ENCODE measurements at places on chromosomes 5 and 9. TPM values are rescaled to one million over a fixed set of nuclear protein-coding genes. Genes with fewer than 3 reads are reported as not detected.

DNA sequence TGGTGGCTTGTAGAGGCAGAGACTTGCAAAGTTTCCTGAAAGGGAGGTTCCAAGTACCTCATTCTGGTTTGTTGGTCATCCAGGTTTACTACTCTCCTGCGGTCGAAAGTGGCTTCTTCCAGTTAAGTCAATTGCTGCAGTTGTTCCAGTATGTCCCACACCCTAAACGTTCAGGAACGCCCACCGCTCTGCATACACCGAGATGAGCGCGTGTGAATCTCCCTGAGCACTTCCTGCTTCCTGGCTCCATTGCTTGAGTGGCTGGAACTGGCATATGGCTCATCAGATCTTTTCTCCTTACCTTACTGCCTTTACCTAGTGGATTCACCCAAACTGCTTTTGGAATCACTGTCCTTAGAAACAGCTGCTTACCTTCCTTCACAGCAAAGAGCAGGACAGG lies 59.1 kb upstream of the GLIS3 start:
- no peak for DNase-seq

DNA sequence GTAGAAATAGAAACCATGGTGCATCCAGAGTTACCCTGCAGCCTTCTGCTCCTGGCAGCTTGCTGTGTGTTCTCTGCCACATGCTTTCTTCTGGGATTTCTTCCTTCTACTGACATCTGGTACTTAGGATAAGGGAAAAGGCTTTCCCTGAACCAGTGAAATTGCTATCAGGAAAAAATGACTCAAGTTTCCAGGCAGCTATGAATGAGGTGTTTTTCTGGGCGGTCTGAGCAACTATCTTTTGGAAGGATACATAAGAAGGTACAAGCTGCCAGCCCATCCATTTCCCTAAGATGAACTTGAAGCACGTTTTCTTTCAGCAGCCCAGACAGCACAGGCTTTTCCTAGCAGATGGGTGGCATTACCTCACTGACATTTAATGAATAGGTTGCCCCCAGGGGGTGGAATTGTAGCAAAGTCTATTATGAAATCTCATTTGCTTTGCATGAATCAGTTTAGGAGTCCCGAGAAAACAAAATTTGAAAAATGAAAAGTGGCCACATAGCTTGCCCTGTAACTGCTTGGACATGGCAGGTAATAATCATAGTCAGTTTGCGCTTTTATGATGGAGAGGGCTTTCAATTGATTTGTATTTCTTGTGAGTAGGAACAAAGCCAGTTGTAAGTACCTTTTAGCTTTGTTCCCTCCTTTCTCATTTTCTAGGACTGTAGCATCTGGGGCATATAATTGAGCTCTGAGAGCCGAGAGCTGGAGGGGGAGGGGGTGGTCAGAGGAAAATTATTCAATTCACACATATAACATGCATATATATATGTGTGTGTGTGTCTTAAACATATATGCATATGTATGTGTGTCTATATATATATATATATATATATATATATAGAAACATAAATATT lies 108.5 kb downstream of the C9orf152 start:
- DNase-seq, result peak; percentile 62

- DNase-seq, result peak; percentile 93
These were observed 11.1 kb downstream of the FGF1 start for GRCh38 chr5:142674531-142675469.

Gene NEK6
- 130 TPM for total RNA-seq

- peak; percentile 91 for DNase-seq
These were observed 46.7 kb upstream of the CDKN2AIPNL start for GRCh38 chr5:134458234-134459009.

Gene DNLZ
- total RNA-seq, result 4.3 TPM

Gene TTC39B
- 14.1 TPM for total RNA-seq

- DNase-seq, result no peak
These were observed 60.7 kb upstream of the RPS23 start for GRCh38 chr5:82338771-82339373.

- no peak for DNase-seq
These were observed 7.4 kb downstream of the RETREG1 start for GRCh38 chr5:16609412-16609811.

Gene RNF180
- 12.7 TPM for total RNA-seq

DNA sequence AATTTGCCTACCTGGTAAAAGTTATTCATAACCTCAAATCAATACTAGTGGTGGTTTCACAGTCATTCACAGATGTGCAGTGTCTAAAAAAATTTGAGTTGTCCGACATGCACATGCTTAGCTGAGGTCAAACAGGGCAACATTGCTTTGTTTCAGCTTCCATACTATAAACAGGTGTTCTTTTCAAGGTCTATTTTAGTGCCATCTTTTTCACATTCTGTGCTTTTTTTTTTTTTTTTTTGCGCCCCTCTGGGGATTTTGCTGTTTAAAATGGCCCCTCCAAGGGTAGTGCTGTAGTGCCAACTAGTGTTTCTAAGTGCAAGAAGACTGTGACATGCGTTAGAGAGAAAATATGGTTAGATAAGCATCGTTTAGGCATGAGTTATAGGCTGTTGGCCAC lies 14.5 kb downstream of the PHAX start:
- no peak for DNase-seq

DNA sequence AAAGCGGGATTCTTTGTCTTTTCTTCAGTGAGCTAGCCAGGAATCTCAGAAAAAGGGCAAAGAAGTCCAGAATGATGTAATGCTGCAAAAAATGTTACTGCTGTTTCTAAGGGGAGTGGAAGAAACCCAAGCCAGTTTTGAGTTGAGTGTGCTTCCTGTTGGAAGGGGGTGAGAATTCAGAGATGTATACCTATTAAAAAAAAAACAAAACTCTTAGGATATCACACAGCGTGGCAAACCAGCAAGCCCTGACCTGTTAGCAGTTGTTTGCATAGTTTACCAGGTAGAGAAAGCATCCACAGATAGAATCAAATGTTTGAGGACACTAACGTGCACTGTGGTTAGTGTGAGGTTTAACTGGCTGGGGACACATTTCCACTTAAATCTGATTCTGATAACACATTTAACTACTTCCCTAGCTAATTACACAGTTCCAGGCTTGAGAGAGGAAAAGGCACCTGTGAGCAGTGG lies 11.4 kb downstream of the BASP1 start:
- peak; percentile 54 for DNase-seq

GRCh38 chr5:131384616-131385214 lies 120.9 kb downstream of the CDC42SE2 start:
- DNase-seq, result peak; percentile 46

DNA sequence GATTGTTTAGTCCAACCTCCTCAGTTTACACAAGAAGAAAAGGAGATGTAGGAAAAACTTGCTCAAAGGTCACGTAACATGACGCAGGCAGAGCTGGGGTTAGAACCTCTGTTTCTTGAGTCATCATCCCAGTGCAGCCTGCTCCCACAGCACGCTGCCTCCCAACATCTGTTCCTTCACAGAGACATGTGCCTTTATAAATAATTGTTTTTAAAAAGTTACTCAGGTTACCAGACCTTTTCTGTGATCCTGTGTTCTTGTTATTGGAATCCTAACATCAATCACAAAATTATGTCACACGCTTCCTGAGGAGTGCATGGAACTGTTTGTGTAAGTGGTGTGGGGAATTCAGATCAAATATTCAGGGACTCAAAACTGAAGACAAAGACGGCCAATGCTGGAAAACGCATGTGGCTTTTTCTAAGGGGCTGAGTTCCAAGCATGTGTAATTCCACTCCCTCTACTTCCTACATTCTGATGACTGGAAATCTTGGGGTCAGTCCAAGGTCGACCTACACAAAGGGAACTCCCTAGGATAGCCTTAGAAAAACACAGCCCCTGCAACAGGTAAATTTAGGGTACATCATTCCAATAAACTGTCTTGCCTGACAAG lies 184.3 kb downstream of the TSSK1B start:
- DNase-seq, result peak; percentile 84

GRCh38 chr9:8020186-8020585 lies 220.6 kb upstream of the DMAC1 start:
- no peak for DNase-seq
